NCI-H460 (cell line): ENCODE measurements at places on chromosomes 7 and 10. TPM values are rescaled to one million over a fixed set of nuclear protein-coding genes. Genes with fewer than 3 reads are reported as not detected.

ATXN7L1 gene
- 4.9 and 6.5 TPM in 2 replicates for total RNA-seq

MEOX2 gene
- total RNA-seq = not detected in 2 replicates

- DNase-seq = no peak
Observed at GRCh38 chr7:115933471-115933870, 97.1 kb downstream of the TFEC start.

DNA sequence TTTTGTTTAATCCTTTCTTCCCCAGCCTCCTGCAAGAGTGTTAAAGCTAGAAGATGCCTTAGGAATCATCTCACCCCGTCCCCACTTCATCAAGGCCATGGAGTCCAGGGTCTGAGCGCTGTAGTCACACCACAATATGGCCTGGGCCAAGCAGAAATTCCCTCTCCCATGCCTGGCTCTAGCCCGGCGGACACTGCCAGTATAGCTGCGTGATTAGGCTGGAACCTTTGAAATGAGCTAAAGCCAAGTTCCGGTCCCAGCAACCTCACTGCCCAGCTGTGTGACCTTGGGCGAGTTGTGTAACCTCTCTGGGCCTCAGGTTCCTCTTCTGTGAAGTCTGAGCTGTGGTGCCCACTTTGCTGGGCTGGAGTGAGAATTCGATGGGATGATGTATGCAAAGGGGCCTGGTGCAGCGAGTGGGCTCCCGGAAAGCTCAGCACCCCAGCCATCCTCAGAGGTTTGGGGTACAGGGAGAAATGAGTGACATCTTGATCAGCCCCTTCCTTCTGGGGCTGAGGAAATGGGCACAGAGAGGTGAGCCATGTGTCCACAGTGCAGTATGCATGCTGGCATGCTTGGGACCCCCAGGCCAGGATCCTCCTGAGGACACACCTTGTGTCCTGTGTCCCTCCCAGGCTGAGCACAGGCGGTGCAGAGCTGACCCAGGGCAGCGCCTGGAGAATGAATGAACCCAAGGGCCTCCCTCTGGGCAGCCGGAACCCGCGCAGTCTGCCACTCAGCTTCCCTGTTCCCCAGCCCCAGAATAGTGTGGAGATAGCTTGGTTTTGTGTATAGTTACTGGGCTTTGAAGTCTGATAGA is 118.6 kb downstream of the ZMIZ1 start:
- DNase-seq = no peak

GRCh38 chr7:27171637-27172314 is 2.3 kb downstream of the HOXA10 start:
- no peak for DNase-seq

METTL2B gene
- 44.0 and 44.8 TPM in 2 replicates for total RNA-seq

CPA1 gene
- total RNA-seq = not detected in 2 replicates

DNA sequence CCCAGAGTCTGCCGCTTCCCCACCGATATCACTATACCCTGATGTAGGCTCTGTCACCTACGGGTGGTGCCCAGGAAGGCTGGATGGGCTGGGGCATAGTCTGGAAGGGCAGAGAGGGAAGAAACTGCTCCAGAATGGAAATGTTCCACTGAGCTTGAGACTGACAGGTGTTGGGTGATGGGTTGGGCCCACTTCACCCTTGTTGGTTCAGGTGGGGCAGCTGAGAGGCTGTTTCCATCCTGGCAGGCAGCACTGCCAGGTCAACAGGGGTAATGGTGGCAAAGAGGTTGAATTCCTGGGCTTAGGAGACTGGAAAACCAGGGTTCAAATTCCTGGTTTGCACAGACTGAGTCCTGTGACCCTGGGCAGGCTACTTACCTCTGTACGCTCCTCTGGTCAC is 28.5 kb upstream of the FRAT2 start:
- no peak for DNase-seq

GRCh38 chr7:157426463-157427301 is 89.9 kb downstream of the DNAJB6 start:
- DNase-seq = no peak

DNA sequence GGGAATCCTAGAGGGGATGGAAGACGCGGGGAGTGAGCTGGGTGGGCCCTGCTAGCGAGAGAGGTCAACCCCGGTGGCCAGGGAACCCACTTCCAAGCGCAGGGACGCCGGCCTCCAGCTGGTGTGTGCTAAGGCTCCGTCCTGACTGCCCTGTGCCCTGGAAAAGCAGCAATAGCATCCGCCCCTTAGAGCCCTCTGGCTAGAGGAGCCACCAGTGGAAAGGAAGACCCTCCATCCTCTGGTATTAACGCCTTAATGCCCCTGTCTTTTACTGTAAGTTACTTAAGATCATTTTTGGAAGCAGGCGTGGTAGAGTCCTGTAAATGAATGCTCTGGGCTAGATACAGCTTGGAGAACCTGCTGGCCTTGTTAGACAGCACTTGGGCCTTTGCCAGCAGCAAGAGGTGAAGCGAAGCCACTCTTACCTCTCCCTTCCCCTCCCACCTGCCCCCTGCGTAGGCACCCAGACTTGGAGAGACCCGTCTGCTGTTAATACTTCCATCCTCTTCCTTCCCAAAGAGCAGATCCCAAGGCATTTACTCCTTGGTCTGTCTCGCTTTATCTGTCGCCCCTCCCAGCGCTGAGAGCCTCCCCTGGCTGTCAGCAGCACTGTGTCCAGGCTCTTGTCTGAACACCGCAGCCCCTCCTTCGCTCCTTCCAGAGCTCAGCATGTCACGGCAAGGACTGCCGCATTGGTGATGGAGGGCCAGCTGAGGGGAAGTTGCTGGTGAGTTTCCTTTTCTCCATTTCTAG is 4.6 kb downstream of the REPIN1 start:
- DNase-seq = no peak

GRCh38 chr10:89214566-89215165 is 7.5 kb upstream of the CH25H start:
- DNase-seq = no peak

MEIG1 gene
- total RNA-seq = not detected in 2 replicates
